Glutamatergic neuron (in vitro differentiated cells): ENCODE measurements at places on chromosomes 5 and 9.

- DNase-seq: no peak
These were observed 30.5 kb downstream of the ZNF618 start for GRCh38 chr9:113906411-113907110.

- no peak for DNase-seq
These were observed 6.2 kb downstream of the SURF2 start for GRCh38 chr9:133362359-133363044.

DNA sequence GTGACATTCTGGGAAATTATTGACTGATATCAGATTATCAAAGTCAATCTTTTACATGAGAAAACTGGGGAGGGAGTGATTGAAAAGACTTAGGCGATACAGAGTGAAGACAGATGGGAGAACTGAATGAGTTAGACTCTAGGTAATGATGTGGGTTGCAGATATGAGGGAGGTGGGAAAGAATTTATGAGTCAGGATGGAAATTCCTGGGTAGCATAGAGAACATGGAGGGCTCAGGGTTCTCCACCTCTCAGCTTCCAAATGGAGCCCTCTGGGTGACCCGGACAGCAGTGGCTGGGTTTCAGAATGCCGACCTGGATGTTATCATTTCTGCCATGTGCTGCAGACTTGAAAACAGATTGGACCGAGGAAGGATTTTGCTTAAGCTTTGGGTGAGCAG is 75.4 kb upstream of the SHB start:
- no peak for DNase-seq

DNA sequence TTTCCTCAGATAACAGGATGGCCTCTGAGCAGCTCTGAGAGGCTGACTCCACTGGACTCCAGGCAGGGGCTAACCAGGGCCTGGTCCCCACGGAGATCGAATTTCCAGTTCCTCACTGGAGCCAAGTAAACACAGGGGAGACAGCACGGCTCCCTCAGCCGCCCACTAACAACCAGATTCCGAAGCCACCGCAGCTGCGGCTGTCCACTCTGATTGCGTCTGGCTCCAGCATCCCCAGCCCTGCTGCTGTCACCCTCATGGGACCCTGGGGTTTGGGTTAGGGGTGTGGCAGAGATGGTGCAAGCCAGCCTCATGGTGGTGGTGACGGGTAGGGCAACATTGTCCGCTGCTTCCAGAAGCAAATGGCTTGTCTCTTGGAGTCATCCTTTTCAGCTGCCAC is 172.6 kb downstream of the RGS3 start:
- DNase-seq: no peak

DNA sequence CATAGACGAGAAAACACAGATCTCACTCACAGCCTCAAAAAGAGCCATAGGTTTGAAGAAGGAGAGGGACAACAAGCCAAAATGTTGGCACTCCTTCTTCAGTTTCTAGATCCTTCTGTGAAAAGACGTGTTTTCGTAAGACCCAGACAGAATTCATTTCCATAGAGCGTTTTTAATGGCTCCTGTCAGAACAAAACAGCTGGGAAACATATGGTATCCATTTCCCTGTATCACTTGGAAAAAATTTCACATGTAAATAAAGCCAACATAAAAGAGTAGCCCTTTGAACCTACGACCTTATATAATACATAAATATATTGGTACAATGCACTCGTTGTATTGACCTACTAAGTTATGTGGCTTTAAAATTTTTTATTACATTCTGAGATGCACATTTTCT is 108.1 kb downstream of the SNCAIP start:
- DNase-seq: no peak

DNA sequence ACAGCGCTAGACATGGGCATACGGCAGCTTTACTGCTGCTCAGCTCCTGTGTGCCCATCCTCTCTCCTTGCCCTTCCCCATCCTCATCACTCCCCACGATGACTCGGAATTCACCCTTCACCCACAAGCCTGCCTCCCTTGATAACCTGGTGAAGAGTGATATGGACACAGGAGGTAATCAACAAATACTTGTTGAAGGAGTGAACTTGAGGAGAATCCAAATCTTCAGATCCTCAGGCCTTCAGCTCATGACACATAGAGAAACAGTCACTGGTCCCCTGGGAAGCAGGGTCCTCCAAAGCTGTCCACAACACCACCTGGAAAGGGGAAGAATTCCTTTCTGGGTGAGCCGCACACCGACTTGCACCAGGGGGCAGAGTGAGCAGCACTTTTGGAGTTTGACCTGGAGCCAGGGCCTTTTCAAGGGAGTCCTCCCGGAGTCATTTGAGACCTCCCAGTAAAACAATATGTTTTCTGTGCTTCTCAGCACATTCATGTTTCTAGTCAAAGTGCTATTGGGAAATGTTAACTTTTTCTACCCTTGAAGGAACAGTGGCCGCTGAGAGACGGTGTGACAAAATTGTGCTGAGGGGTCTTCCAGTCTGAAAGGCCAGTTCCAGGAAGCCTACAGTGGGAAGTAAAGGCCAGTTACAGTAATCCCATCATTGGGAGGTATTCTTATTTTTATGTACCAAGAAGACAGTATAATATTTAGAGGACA is 332.3 kb downstream of the CWC27 start:
- DNase-seq: peak; percentile 63

DNA sequence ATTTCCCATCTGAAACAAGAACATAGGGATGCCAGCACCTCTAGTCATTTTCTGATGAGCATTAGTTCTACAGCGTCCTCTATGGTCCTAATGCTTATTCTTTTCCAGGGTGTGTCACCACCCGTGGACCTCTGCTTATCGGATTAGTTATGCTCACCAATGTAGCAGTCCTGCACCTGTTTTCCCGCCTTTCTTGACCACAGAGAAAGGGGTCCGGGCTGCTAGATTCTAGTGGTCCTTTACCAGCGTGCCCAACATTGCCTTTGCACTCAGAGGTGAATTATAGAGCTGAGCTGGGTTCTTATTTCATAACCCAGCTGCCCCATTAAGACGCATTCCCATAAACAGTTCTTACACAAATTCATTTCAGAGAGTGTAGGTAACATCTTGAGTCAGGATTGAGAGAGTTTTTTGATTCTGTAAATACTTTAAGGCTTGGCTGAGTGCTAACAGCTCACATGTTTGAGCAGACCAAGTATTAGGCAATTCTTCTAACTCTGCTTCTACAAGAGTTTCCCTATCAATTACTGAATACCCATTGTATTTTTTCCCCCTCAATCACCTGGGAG is 2205.1 kb upstream of the C9orf72 start:
- no peak for DNase-seq

GRCh38 chr5:140108093-140109017 is 5.6 kb upstream of the PURA start:
- peak; percentile 39 for DNase-seq

- DNase-seq: no peak
These were observed 6.2 kb downstream of the RNF183 start for GRCh38 chr9:113296796-113297558.

DNA sequence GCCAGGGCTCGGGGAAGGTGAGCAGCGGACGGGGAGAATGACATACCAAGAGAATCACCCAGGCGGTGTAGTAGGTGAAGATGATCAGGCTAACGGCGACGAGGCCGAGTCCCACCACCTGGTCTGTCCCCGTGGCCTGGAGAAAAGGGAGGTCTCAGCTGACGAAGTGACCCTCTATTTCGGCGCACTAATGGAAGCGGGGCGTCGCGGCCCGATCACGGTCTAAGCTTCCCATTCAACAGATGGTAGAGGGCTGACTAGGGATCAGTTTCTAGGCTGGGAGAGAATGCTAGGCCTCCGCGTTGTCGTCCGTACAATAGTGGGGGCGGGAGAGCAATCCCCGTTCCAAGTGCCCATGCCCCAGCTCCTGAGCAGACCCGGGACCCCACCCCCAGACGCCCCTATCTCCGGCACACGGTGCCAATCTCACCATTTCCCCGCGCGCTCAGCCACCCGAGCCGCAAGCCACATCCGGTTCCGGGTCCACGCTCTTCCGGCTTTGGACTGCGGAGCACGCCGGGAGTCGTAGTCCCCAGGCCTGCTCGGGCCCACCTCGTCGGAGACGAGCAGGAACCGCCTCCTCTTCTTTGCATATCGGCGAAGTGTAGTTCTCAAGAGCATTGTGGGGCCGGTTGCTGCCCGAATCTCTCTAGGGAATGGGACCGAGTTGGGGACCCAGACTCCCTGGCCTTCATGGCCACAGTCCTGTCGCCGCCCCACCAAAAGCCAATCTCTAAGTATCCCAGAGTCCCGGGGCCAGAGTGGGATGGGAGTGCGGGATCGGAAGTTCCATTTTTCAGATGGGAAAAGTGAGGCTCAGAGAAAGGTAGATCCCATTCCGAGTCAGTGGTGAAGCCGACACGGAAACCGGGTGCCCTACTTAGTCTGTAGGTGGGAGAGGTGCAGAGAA is at the start of gene DPM2:
Gene DPM2, minus strand, starts transcription at position 467 of the 910 bp plus-strand sequence. Its CDS starts 34 bp downstream, at position 433.
- DNase-seq: peak; percentile 83

- no peak for DNase-seq
These were observed 64.4 kb upstream of the EIF4EBP3 start for GRCh38 chr5:140483055-140483454.

- DNase-seq: peak; percentile 27
These were observed 414.3 kb downstream of the ANXA1 start for GRCh38 chr9:73565833-73566465.

DNA sequence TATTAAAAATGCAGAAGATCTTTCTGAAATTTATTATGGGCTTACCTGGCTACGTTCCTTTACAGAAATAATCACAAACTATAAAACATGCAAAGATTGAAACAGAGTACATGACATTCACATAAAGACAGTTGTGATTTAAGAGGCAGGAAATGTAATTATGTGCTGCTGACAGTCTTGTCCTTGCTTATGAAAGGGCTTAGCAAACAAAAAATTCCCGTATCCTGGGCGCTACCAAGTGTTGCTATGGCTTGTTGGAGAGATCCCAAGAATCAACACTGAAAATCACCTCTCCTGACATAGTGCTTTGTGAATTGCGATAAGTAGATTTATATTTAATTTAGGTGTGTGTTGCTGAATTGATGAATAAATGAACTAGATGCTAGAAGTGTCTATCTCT is 352.5 kb upstream of the C9orf72 start:
- no peak for DNase-seq

DNA sequence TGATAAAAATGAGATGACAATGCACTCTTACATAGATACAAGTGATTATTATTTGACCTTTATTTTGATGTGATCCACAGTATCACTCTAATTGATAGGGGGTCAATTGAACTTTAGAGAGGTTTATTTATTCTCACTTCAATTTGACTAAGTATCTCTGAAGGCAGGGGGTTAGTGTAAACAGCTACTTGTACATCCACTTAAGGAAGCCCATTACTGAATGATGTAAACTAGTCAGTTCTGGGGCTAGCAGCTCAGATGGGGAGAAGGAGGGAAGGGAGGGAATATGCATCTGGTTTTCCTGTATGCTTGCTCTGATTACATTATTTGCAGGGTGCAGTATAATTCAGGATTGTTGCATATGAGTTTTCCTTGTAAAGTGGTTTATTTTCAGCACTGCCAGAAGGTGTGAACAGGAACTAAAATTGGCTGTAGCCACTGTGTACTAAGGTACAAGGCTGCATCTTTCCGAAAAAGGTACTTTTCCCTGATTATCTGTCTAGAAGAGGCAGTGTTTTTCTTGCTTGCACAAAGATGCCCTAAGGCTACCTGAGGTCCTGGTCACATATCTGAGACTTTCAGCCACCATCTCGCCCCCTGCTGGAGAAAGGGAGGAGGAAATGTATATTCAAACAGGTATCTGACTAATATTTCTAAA is 51.2 kb downstream of the MRPS27 start:
- peak; percentile 61 for DNase-seq

- DNase-seq: no peak
These were observed 60.7 kb downstream of the NRG2 start for GRCh38 chr5:139982157-139982974.

DNA sequence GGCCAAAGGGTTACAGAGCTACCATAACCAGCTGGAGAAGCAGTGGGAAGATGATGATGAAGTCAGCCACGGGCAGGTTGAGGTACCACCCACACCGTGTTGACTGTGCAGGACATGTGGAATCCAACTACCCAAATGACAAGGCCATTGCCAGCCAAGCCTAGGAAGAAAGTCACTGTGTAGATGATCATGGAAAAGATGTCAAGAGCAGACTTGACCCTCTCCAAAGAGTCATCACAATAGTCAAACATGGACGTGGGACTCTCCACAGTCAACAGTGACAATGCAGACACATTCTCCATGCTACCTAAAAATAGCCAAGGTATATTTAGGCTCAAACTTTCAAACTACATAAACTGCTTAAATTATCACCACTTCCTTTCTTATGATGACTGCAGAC is 20.9 kb upstream of the SPINK1 start:
- DNase-seq: no peak

DNA sequence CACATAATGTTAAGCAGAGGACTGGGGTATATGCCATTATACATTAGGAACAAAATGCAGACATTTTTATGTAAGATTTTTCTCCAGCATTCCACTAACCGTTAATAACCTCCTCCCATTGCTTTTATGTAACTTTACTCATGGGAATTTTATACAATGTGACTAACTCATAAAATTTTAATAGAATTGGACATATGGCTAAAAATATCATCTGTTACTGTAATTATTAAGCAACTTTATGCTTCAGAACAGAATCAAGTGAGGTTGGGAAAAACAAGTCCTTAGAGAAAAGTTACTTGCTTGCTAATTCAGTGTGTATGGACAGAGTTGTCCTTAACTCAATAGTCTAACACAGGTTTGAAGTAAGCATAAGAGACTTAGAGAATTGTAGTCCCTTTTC is 54.8 kb upstream of the PCSK1 start:
- DNase-seq: no peak

DNA sequence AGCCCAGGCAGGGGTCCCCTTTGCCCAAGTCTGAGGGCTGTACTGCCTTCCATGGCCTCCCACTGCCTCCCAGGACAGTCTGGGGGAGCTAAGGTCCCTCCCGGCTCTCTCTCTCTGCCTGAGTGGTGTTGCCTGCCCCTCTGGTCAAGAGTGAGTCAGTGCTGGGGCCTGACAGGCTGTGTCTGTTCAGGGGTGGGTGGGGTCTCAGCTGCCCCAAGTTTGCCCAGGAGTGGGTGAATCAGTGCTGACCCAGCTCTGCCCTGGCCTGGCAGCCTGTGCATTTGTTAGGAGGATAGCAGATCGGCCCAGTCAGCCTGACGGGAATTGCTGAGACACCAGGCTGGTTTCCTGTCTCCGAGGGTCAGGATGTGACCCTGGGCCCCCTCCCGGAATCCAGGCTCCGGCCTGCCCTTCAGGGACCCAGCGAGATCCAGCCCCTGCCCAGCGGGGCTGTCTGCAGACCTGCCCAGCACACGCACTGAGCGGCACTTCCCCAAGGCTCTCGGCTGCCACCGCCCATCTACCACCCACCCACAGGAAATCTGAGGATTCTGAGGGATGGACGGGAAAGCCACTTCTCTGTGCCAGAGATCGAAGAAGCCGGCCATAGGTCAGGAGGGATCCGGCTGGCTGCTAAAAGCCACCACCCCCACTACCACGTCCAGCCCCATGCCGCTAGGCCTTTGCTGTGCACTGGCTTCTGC is 15.9 kb downstream of the ENG start:
- DNase-seq: no peak

DNA sequence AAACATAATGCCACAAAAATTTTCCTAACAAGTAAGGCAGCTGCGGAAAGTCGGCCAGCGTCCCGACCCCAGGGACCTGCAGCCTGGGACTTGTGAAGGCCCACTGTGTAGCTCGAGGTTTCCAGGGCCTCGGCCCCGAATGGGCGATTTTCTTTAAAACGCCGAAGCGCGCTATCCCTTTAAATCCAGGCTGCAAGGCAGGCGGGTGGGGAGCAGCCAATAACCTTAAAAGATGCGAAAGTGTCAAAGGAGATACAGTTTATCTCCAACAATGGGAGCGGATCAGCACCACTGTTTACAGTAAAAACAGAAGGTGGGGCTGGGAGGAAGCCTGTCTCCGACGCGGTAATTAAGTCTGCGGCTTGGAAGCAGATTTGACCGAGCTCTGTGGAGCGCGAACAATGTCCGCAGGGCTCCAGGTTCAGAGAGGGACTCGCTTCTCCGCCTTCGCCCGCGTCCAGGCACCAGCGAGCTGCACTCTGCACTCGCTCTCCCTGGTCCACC is 1.7 kb upstream of the ZSWIM6 start:
- DNase-seq: peak; percentile 49
